HTR-8/SVneo (cell line): ENCODE measurements at places on chromosomes 6 and 20.

- DNase-seq, result no peak
These were observed 54.7 kb upstream of the SNX9 start for GRCh38 chr6:157768304-157768703.

DNA sequence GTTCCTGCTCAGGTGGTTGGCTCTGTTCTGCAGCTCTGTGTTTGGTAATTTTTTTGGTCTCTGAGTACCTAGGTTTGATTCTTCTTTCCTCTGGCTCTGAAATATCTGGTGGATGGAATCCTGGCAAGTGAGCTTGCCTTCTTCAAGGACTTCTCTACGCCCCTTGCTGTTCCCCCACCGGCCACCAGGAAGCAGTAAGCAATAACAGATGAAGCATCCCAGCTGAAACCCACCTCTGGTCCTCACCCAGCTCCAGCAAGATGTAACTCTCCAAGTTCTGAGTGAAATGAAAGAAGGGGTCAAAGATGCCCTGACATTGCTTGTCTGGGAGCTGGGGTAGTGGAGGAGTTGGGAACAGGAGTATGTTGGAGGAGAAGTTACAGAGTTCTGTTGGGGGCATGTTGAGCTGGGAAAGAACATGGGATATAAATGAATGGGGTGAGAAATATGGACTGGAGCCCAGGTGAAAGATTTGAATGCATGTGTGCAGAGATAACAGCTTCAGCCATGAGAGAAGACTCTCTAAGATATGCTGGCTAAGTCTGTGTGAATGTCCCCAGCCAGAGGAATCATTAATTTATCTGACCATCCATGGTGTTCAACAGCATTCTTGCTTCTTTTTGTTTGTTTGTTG is 51.3 kb upstream of the GLP1R start:
- no peak for DNase-seq

GRCh38 chr6:140602431-140603248 is 1228.2 kb upstream of the CITED2 start:
- no peak for DNase-seq

- DNase-seq, result no peak
These were observed 17.5 kb upstream of the MOCS1 start for GRCh38 chr6:39951716-39952115.

- DNase-seq, result no peak
These were observed 943 bp downstream of the ABHD16B start for GRCh38 chr20:63861981-63862901.
